Ovary (tissue), 10 donors: ENCODE measurements at places on chromosomes 16 and 17. TPM values are rescaled to one million over a fixed set of nuclear protein-coding genes. Genes with fewer than 3 reads are reported as not detected.
A peak's percentile ranks its signal among the peaks of the same experiment; 100 is the strongest.

Gene SPN
- 0.60 TPM for total RNA-seq

Gene TEX19
- not detected for total RNA-seq

Gene MIEF2
- 15.1 TPM for total RNA-seq

- no peak for DNase-seq
Measured at GRCh38 chr16:56013962-56014552, 138.9 kb upstream of the CES5A start.

DNA sequence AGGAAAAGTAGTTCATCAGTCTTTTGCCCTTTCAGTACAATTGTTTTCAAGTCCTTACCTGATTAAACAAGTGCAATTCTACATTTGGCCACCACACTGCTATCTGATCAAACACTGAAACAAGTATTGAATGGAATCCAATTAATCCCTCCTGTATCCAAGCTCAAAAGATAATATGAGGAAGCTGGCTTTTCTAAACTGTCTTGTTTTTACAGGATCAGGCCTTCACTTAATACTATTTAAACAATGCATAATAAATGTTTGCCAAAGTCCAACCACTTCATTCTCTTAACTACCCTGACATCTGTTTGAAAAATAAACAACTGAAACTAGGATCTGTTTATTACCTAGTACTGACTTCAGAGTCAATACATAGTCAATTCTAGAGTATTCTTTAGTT lies 131.6 kb downstream of the MRTFB start:
- DNase-seq = no peak

DNA sequence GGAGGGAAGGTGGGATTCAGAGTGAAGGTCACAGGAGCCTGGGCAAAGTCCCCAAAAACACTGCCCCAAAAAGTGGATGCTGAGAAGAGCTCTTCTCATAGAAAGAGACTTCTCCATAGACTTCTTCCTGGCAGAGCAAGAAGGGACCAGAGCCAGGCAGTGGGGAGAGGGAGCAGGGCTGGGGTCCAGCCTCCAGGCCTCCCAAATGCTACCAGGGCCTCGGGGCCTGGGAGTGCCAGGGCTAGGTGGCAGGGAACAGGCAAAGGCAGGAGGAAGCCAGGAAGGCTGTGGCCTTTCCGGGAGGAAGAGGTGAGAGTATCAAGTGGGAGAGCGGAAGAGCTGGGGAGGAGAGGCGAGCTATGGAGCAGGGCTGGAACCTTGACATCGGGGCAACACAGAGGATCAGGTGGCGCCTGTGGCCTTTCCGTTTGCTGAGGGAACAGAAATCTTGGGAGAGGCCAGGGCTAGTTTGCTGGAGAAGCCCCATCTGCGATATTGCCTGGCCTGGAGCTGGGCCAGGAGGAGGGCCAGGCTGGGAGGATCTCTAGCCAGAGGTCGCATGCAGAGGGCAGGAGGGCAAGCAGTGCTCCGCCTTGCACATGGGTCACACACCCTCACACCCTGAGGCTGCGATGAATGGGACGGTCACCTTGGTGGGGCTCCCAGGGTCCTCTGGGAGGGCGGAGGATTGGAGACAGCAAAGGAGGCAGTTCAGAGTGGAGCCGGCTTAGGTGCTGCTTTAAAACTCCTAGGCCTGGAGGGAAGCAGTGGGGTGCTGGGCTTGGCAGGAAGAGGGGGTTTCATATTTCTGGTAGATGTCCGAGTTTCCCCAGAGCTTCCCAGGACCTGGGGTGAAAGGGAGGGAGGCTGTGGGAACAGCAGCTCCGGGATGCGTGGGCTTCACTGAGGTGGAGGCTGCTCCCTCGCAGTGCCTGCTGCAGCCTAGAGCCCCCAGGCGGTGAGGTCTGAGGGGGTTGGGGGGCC lies 3.4 kb downstream of the SLC16A5 start:
- DNase-seq = peak; percentile 76

- DNase-seq = peak; percentile 78
Measured at GRCh38 chr17:82231562-82232321, 2.9 kb downstream of the SLC16A3 start.
